ENCODE measurements at places on chromosomes 5 and 9.

- DNase-seq: no peak
Measured at GRCh38 chr5:65737842-65738241, 15.8 kb downstream of the NLN start.

DNA sequence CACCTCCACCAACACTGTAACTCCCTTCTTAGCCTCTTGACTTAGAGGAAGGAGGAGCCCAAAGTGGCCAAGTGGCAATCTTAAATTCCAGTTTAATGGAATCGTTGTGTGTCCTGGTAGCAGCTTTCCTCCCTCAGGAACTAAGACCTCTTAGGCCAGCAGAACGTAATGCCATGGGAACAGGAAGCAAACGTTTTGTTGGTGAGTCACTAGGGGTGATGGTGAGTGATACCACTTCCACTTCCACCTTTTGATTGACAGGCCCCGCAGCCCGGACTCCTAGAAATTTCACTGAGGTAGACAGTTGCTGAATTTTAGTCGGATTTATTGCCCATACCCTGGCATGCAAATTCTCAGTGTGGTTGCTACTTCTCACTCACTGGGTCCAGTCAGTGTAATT is 94.2 kb upstream of the FBN2 start:
- no peak for DNase-seq

- no peak for DNase-seq
Measured at GRCh38 chr5:10866913-10867312, 105.9 kb upstream of the DAP start.

- peak; percentile 73 for DNase-seq
Measured at GRCh38 chr5:65334077-65334476, 147.6 kb downstream of the ADAMTS6 start.

DNA sequence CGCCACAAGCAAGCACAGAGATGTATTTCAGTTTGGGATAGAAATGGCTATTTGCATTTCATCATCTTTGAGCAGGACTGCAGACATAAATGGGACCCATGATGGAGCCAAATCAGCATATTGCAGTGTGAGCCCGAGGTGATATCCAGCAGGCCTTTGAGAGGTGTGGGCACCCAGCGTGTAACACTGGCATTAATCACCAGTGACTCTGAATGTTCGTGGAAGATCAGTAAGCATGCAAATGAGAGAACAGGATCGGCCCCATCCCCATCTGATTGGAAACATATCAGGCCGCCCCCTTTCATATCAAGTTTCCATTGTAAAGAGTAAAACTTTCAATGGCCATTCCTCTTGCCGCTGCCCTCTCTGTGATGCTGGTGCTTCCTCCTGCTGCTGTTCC is 84.0 kb downstream of the GTF3C4 start:
- no peak for DNase-seq

DNA sequence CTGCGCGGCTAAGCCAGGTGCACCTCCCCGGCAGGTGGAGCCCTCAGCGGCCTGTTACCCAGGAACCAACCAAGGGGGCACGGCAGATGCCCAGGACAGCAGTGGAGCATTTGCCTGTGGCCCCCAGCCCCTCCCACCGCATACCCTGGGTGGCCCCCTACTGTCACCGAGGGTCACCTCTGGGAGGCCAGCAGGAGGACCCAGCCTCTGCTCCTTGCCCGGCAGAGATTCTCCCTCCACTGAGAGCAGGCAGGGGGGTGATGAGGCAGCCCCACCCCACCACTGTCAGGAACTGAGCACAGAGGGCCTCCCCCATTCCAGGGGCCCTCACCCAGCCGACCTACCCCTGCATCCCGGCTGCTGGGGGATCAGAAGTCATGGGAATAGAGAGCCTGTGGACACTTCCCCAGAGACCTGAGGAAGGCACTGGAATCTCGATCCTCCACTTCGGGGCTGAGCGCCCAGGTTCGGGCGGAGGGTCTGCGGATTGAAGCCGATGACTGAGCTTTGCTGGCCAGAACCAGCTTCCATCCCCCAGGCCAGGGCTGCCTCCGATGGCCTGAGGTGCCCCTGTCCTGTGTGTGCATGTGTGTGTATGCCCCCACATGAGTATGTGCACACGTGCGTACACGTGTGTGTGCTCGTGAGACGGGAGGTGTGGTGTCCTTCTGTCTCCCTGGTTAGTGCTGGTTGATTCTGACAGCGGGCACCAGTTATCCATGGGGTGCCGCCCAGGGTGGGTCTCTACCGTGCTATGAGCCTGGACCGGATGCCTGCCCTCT is at the start of gene QRFP:
TSS of gene QRFP (minus strand) at position 580 of the 782 bp plus-strand sequence. CDS start 2,974 bp downstream, outside the sequence.
- DNase-seq: no peak

DNA sequence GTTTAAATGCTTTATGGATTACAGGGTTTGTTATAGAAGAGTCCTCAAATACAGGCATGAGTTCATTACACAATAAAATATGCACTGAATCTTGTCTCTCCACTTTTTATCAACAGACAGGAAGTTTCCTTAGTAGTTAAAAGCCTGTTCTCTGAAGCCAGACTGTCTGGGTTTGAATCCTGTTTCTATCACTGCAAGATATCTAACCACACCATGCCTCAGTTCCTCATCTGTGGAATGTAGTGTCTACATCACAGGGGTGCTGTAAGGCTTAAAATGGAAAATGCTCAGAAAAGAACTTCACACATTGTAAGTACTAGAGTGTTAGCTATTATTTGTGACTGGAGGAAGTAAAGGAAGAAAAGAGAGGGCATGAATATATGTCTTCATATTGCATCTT is 9.3 kb downstream of the LIX1 start:
- DNase-seq: no peak

- no peak for DNase-seq
Measured at GRCh38 chr5:15968993-15969392, 210.6 kb downstream of the MARCHF11 start.

DNA sequence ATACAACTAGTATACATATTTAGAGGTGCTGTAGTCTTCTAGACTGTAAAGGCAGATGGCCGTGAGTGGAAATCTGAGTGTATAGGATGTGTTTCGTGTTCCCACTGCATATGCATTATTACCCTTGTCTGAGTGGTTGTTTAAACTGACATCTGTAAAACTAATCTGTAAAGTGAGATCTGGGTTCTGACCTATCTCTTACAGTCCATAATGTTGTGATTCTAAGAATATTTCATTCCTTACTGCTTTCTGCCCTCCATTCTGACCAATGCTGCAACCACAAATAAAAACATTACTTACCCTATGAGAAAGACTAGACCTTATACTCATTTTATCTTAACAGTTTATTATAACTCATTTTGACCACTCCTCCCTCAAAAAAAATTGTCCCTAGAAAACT is 47.6 kb upstream of the MACIR start:
- no peak for DNase-seq

DNA sequence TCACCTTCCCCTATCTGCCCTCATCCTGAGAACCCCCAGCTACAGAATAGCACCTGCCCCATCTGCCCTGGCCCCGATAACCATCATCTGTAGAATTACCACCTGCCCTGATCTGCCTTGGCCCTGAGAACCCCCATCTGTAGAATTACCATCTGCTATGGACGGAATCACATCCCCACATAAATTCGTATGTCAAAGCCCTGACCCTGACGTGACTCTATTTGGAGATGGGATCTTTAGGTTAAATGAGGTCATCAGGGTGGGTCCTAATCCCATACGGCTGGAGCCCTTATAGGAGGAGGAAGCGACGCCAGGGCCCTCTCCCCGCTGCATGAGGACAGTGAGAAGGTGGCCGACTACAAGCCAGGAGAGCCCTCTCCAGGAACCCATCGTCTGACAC is 32.6 kb downstream of the SARDH start:
- DNase-seq: no peak

- DNase-seq: no peak
Measured at GRCh38 chr5:106530150-106530549, 1140.6 kb downstream of the EFNA5 start.

DNA sequence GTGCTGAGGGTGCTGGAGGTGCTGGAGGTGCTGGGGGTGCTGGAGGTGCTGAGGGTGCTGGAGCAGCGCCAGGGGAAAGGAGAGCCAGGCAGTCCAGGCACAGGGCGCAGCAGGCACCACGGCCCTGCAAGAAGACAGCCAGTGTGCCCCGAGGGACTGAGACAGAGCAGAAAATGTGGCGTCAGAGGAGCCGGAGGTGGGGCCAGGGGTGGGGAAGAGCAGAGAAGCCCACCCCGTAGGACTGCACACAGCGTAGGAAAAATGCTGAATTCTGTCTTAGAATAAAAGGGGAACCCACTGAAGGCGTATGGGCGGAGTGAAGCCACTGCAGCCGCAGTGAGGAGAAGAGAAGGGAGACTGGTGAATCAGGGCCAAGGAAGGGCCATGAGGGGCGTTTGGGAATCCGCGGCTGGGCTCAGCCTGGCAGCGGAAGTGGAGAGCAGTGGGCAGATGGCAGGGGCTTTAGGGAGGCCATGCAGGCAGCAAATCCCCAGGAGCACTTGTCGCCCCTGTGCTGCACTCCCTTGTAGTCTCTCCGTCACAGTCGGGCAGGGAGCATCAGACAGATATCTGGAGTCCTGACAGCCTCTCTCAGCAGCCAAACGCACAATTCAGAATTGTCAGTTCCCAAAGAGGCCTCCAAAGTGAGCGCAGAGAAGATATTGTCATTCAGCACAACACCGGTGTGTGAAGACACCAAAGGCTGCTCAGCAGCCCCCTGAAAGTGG is 35.9 kb upstream of the LECT2 start:
- no peak for DNase-seq

GRCh38 chr5:16773991-16774390 is 157.2 kb upstream of the RETREG1 start:
- peak; percentile 60 for DNase-seq

- peak; percentile 8 for DNase-seq
Measured at GRCh38 chr9:131478421-131478868, 24.3 kb upstream of the POMT1 start.

DNA sequence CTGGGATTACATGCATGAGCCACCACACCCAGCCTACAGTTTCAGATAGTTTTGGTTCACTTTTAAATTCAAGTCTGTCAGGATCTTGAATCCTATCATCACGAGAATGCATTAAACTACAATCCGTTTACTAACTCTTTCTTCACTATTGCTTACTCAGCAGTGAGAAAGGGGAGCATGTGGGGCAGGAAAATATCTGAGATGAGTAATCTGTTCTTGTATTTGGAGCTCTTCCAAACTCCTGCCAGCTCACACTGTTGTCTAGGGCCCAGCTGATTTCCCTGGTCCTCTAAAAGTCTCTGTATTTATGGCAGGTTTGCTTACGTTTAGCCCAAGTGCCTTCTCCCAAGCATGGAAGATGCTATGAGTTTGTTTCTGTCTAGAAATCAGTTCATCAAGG is 152.2 kb downstream of the FGF18 start:
- DNase-seq: no peak

DNA sequence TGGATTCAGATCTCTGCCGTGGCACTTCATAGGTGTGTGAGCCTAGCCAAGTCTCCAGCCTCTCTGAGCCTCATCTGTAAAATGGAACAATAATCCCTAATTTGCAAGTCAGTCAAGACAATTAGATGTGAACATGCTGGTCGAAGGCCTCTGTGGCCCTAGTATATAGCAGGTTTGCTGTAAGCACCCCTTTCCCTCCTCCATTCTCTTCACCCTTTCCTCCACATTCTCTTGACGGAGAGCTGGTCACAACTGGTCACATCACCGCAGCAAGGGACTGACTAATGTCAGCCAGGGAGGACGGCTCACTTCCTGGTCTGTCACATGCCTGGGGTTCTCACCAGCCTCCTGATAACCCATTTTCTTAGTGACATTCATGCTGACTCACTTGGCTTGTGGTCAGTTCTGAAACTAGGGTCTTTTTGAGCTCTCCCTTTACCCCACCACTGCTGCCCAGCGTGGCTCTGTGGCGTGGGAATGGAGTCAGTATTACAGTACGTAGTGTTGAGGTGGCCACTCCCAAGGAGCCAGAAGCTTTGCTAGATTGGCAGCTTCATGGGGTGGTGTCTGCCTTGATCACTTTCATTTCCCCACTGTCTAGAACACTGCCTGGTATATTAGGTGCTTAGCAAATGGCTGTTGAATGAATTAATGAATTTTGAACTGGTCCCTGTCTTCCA is 47.8 kb downstream of the ERGIC1 start:
- no peak for DNase-seq

- no peak for DNase-seq
Measured at GRCh38 chr5:56108246-56108645, 113.5 kb upstream of the IL6ST start.

DNA sequence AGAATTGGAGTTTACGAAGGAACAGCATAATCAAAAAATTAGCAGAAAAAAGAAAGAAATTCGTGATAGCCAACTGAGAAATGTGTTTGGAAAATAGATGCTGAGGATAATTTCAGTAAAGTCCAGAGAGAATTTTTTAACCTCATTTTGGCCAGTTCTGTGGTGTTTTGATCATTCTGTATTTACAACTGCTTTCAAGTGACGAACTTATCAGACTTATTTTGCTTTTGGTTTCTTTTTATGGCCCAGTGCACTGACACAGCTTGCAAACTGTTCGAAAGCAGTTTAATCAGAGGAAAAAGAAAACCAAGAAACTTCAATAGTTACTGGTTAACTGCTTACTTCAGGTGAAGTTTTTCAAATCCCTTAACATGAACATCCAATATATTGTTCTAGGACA is 1.9 kb downstream of the SDHA start:
- DNase-seq: no peak

DNA sequence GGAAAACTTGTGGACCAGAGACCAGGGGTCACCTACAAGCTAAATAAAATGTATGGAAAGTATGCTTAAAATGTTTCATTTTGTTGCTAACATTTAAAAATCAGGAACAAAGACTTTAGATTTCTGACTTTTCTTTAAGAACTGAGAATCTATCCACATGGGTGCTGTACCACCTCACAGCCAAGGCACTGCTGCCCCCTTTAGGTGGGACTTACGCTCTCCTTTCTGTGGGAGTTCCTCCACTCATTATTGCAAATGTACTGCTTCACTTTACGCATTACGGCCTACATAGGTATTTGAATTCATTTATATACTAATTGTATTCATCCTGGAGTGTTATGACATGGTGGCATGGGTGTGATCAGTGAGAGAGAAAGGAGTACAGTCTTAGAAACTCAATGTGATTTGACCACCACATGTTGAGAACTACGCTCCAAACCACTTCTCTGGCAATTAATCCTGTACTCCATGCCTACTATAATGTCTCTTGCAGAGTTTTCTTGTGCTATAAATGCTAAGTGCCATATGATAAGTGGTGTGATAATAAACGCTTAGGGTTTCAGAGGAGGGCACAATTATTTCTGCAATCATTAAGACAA is 24.7 kb upstream of the CETN3 start:
- no peak for DNase-seq

- no peak for DNase-seq
Measured at GRCh38 chr5:71533615-71534014, 53.5 kb upstream of the MCCC2 start.

DNA sequence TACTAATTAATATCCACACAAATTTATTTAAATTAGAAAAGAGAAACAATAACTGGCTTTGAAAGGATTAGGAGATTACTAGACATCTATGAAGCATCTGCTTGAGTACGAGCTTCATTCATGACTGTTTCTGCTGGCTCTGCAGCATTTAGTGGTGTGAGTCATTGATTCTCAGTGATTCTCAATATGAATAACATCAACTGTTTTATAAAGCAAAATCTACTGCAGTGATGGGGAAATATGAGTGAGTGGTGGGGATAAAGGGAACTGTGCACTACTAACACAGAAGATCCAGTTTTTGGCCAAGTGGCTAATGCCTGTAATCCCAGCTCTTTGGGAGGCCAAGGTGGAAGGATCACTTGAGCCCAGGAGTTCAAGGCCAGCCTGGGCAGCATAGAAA is 8.4 kb downstream of the FNBP1 start:
- no peak for DNase-seq

GRCh38 chr5:33737697-33738096 is 154.1 kb downstream of the ADAMTS12 start:
- no peak for DNase-seq

All from NCI-H2227 treated with DMSO at 0.1 percent for 48 hours (cell line).